ENCODE measurements at places on chromosomes 3 and 15.

DNA sequence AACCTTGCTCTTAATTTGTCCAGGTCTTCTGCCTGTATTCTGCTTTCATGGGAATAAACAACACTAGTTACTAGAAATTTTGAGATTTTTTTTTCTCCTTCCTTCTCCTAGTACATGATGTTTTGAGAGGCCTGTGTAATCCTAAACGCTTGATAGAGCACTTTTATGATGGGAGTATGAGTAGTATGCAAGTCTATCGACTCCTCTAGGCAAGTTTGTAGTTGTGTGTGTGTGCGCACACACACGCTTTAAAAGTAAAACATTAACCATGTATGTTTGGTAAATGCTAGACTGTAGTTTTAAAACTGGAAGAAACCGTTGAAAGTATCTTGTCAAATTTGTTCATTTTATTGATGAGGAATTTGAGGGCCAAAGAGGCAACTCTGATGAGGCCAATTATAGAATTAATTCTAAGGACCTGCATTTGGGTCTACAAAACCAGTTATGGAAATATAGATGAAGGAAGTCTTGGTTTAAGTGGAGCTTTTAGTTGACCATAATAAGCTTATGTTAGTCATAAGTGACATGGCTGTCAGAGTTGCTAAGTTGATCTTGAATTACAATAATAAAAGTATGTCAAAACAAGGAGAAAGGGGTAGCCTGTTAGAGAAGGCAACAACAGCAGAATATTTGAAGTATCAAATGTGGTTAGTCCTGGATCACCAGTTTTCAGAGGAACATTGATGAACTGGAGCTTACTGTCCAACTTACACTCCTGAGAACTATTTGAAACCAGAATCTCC lies 47.1 kb downstream of the AKAP13 start:
- DNase-seq, result no peak

GRCh38 chr3:46029953-46030543 lies 2.8 kb upstream of the XCR1 start:
- DNase-seq, result no peak

DNA sequence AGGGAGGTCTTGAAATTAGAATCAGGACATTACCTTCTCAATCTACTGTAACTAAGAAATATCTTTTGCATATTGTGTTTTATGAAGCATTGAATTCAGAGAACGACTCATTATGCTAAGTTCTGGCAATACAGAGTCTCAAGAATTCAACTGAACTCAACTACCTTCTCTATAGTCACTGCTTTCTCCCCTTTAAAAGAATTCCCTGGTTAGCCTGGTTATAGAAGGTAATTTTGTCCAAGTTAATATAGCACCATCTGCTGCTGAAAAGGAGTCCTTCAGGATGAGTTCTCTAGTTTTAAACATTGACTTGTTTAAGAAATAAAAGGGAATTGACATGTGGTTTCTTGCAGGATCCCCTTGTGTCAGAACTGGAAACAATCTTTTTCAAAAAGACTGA lies 60.2 kb downstream of the IL16 start:
- DNase-seq, result no peak

GRCh38 chr3:39937874-39938273 lies 128.5 kb downstream of the MYRIP start:
- DNase-seq, result no peak

- no peak for DNase-seq
Measured at GRCh38 chr3:721086-721485, 371.7 kb upstream of the CNTN6 start.

GRCh38 chr15:84840741-84841429 lies 23.7 kb downstream of the ALPK3 start:
- DNase-seq, result no peak

- DNase-seq, result no peak
Measured at GRCh38 chr15:77657634-77658238, 25.0 kb upstream of the LINGO1 start.

- no peak for DNase-seq
Measured at GRCh38 chr3:130973406-130973805, 53.2 kb downstream of the ASTE1 start.

DNA sequence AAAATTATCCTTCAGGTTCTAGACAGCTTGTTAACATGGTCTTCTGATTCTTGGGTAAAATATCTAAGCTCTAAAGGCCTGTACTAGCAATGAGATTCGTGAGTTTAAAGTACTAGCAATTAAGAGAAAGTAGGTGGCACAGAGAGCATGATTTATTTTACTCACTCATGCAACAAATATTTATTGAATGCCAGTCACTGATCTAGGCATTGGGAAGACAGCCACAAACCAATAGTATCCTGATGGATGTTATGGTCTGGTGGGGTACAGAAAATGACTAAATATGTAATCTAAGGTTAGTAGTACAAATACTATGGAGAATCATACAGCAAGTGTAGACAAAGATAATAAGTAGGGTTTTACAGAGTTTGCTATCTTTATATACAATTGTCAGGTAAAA lies 751.3 kb downstream of the ZNF385D start:
- DNase-seq, result no peak

- DNase-seq, result no peak
Measured at GRCh38 chr15:65410036-65410435, 12.7 kb downstream of the IGDCC4 start.

- no peak for DNase-seq
Measured at GRCh38 chr3:13088028-13089006, 15.1 kb upstream of the IQSEC1 start.

DNA sequence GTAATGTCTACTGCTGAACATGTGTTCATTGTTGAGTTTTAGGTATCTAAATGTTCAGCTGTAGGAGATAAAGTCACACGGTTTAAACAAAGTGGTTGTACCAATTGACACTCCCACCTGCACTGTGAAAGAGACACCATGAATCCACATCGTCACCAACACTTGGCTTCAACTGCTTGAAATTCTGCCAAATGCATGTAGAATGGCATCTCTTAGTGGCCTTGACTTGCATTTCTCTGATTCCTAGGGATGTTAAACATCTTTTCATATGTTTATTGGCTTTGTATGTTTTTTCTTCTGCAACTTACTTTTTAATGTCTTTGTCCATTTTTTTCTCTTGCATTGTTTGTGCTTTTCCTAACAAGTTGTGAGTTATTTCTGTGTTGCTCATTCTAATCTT lies 43.4 kb downstream of the RPLP1 start:
- DNase-seq, result no peak

- DNase-seq, result peak; percentile 17
Measured at GRCh38 chr15:22979238-22980188, 655 bp downstream of the CYFIP1 start.

GRCh38 chr3:27670619-27671018 lies 51.5 kb downstream of the EOMES start:
- no peak for DNase-seq

DNA sequence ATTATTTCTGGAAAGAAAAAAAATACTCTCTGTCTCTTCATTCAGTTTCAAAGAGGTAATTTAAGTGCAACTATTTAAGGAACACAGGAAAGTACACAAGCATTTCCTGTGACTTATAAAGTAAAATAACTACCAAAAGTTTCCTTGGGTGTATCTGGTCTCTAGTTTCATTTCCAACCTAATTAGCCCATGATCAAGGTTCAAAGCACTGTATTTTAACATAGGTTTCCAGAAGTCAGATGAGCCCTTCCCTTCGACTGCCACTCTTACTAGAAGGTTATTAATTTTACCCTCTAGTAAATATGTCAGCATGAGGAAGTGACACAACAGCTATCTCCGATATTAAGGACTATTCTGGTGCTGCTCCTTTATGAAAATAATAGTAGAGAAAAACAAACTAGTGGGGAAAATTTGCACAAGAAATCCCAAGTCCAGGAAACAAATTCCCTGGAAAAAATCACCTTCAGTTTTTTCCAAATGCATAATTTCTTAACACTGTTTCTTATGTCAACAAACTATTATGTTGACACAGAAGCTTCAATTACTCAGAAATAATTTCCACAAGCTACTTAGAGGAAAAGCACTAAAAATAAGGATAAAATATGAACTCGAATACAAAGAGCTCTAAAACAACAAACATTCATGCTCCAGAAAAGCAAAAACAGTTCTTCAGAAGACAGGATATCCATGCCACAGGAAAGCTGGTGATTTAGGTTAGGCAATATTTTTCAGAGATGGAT lies 35.3 kb downstream of the CCPG1 start:
- DNase-seq, result no peak

DNA sequence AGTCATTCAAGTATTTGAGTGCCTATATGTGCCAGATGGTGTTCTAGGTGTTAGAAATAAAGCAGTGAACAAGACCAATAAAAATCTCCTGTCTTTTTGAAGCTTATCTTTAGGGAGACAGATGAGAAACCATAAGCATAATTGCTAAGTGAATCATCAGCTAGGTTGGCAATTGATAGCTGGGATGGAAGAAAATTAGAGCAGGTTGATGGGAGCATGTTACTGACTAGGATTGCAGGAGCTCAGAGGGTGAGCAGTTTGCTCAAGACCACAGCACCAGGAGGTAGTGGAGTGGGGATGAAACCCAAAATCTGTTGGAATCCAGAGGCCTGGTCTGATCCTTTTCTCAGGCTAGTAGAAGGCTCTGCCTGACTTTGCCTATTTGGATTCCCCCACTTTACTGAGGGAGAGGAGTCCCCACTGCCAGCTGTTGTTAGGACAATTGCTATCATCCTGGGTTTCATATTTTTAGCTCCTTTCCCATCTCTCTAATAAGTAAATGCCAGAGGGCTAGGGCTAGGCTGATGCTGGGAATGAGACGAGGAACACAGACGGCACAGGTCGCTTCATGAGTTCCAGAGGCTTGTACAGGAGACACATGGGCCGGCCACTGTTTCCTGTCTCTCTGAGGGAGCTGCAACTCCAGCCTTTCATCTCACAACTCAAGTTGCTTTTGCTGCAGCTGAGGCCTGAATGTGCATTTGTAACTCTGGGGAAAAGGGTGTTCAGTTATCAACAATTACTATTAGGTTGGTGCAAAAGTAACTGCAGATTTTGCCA lies 102.9 kb downstream of the CACNA1D start:
- DNase-seq, result no peak

DNA sequence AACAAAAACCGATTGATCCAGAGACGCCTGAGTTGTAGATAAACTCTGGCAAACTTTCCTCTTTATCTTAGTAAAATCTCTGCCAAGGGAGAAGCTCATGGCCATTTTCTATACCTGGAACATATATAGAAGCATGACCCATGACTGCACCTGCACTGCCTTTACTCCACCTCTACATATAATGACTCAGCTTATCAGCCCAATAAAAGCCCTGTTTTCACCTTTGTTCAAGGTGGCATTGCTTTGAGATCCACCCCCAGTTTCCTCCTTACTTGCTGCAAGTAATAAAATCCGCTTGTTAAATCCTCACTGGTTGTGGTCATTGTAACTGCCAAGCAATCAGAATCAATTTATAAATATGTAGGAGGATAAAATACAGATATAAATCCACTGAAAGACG lies 1280.4 kb downstream of the NSUN3 start:
- no peak for DNase-seq

DNA sequence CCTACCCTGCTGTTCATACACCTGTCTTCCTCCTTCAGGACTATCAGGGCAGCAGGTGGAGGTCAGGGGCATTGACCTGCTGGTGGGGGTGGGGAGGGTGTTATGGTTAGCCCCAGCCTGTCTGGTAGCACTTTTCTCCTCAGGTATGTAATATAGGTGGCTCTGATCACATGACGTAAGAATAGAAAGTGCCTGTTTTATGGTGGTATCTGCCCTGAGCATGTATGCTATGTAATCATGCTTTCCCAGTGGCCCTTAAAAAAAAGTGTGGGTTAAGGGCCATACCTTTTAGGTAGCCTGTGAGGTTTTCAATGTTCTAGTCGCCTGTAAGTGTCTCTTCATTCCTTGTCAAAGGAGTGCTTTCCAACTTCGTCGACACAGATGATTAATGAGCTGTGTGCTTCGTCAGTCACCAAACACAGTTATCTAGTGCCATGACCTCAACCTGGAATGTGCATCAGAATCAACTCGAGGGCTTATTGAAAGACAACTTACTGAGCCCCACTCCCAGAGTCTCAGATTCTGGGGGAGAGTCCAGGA lies 86.3 kb downstream of the KLHL25 start:
- no peak for DNase-seq

DNA sequence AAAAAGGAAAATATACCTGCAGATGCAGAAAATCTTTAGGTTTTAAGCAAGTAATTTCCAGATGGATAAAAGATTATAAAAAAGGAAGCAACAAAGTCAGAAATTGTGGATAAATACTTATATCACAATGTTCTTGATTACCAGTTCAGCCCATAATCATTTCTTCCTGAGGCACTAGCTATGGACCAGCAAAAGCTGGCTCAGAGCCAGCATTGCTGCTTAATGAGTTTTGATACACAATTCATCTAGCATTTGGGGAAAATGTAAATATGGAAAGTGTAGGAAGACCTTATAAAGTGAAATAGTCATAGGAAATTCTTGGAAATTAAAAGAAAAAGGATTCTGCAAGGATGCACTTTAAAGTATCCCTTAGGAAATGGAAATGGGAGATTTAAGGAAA lies 168.3 kb upstream of the GBE1 start:
- no peak for DNase-seq

- no peak for DNase-seq
Measured at GRCh38 chr3:127072971-127073783, 90.3 kb downstream of the PLXNA1 start.

DNA sequence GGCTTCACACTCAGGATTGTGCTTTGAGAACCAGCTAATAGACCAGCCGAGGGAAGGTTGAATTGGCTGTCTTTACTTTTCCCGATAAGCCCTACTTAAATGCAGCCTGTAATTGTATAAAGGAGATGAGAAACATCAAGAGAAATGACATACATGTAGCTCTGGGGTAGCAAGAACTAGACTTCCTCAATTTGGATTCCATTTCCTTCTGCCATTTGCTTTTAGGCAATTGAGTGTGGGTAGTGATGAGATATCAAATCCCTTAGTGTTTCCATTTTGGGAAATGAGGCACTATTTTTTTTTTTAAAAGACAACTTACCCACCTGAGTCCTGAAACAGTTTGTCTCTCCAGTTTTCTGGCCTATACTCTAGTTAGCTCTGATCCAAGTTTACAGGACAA lies 2.2 kb downstream of the INAFM2 start:
- no peak for DNase-seq

DNA sequence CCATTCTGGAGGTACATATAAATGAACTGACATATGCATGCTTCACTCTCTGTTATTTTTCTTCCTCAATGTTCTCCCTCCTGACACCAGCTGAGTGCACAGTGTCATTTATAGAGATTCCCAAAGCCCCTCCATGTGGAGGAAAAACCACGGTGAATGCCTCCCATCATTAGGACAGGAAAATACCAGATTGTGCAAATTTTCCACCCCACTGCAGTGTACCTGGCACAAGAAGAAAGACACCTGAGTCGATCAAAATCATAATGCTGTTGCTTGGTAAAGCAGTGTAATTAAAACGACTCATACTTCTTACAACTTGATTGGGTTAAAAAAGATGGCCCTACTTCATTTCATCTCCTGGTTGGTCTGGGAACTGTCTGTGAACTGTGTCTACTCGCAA lies 290.6 kb downstream of the IL5RA start:
- DNase-seq, result no peak

DNA sequence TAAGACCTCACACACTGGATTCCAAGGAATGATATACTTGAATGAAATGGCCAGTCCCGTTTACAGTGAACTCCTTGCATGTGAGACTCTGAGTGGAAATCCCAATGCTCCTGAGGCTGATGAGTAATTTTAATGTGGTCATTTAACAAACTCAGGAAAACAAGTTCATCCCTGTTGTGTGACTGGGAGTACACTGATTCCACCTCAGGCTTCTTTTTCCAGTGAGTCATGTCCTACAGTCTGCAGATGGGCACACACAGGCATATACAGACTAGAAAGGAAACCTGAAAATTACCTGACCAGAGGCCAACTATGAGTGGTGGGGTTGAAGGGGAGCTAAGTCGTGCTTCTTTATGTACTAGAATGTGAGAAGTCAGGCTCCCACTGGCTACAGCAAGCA lies 5.8 kb downstream of the SQOR start:
- peak; percentile 98 for DNase-seq

- DNase-seq, result no peak
Measured at GRCh38 chr3:53702776-53703530, 143.3 kb downstream of the CHDH start.
